ENCODE measurements at places on chromosomes 5 and 9. TPM values are rescaled to one million over a fixed set of nuclear protein-coding genes. Genes with fewer than 3 reads are reported as not detected.
A peak's percentile ranks its signal among the peaks of the same experiment; 100 is the strongest.

DNA sequence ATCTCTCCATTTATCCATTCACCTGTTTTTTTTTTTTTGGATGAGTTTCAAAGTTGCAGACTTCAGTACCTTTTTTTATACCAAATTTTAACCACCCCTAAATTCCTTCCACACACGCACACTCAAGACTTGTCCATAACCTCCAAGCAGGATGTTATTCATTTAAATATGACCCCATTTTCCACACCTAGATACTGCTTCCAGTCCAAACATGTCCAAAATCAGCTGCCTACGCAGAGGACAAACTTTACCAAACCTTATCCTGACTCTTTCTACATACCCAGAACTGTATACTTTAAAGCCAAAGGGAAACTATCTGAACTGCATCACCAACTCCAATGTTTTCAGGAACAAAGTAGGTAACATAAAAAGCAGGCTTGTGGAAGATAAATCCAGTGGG, 36.0 kb upstream of the FYB1 start:
- DNase-seq: no peak

UIMC1 gene
- total RNA-seq: 43.5 TPM

PCDHB10 gene
- not detected for total RNA-seq

GRCh38 chr9:98515506-98516204, 193.1 kb downstream of the GABBR2 start:
- no peak for DNase-seq

ADAMTSL2 gene
- total RNA-seq: 0.40 TPM

- DNase-seq: no peak
Observed at GRCh38 chr9:130630506-130631330, 33.7 kb upstream of the PRDM12 start.

PDCD1LG2 gene
- total RNA-seq: not detected

DNA sequence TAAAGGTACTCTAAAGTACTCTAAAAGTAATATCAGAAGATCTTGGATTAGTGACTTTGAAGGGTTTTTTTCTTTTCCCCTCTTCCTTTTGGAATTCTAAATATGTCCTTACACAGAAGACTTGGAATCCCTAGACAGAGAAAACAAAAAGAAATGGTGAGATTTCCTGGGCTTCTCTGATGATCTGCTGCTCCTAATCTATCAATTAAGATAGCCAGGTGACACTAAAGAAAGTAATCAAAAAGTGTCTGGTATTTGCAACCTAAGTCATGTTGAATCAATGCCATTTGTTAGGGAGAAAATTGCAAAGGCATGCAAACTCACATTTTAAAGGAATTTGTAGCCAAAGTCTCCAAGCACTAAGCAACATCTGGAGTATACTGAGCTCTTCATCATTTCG, 29.5 kb upstream of the MYO10 start:
- no peak for DNase-seq

- no peak for DNase-seq
Observed at GRCh38 chr5:51278539-51278938, 104.7 kb upstream of the ISL1 start.

DNA sequence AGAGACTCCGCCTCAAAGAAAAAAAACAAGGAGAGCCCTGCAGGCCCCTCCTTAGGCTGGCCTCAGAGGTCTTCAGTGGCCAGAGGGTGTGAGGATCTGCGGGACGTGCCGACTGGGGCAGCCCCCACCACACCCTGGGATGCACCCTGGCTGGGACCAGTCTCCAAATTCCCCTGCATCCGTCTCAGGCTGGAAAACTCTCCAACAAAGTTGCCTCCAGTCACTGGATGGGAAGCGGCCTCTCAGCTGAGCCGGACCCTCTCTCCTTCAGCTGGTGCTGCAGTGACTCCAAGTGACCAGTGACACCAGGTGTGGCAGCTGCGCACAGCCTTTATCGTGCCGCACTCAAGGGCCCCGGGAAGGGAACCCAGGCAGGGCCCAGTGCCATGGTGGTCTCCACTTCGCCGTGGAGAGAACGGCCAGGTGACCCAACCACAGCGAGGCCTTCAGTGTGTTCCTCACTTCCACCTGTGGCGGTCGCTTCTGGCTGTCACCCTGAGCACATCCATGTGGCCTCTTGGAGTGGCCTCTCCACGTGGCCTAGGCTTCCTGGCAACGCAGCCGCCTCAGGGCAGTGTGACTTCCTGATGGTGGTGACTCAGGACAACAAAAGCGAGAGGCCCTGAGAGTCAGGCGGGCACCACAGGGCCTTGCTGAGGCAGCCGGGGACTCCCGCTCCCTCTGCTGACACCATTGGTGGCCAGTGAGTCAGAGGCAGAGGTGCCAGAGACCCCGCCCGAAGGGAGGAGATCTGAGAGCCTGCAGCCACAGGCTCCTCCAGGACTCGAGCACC, 19.3 kb upstream of the CAMSAP1 start:
- DNase-seq: no peak

MCIDAS gene
- total RNA-seq: not detected

OTULINL gene
- 33.0 TPM for total RNA-seq

- DNase-seq: no peak
Observed at GRCh38 chr5:57302164-57302563, 128.3 kb downstream of the GPBP1 start.

DNA sequence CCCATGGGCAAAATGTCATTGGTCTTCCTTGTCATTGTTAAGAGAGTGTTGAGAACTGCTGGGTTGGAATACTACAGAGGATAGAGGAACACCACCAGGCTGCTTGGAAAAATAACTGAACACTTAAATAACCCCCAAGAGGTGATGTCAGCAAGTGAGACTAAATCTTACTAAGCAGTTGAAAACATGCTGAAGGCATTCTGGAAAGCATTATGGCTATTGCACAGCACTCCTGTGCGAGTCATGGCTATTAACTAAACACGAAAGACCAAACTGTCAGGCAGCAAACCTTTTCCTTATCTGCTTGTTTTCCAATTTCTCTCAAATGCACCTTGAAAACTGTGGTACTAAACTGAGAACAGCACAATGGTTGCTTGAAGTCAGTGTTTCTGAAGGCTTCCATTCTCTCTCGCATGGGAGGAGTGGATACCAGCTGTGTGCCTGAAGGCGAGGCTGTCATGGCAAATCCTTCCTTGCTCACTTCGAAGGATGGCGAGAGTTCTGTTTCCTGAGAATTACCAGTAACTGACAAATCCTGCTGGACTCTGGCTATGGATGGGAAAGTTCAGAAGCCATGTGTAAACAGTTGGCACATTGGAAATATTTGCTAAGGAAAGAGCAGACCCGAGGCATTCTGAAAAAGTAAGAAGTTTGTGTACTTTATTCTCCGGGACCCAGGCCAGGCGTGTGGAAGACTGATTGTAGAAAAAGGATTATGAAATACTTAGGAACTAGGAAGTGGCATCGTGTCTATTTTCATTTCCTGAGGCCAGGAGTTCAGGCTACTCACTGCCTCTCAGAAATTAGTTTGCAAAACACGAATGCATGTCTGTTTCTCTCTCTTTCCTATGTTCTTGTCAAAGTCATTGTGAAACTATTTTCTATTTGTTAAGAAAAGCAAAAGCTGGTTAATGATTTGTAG, 182.1 kb downstream of the DMRT2 start:
- peak; percentile 62 for DNase-seq

TMEM174 gene
- not detected for total RNA-seq

PCDHA10 gene
- total RNA-seq: 0.38 TPM

GEMIN5 gene
- 13.2 TPM for total RNA-seq

DNA sequence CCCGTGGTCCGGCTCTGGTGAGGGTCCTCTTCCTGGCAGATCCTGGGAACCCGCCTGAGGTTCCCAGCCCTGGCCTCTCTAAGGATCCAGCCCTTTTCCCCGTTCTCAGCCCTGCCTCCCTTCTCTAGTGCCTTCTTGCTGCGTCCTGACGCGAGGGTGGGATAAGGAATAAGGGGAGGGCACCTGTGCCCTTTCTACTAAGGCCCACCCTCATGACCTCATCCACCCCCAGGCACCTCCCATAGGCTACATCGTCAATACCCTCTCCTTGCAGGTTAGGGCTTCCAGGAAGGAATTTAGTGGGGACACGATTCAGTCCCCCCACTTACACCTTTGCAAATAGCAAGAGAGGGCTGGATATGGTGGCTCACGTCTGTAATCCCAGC, 10.7 kb upstream of the DIPK1B start:
- DNase-seq: no peak

- DNase-seq: no peak
Observed at GRCh38 chr9:82147798-82148425, 159.3 kb downstream of the SPATA31D1 start.

DNA sequence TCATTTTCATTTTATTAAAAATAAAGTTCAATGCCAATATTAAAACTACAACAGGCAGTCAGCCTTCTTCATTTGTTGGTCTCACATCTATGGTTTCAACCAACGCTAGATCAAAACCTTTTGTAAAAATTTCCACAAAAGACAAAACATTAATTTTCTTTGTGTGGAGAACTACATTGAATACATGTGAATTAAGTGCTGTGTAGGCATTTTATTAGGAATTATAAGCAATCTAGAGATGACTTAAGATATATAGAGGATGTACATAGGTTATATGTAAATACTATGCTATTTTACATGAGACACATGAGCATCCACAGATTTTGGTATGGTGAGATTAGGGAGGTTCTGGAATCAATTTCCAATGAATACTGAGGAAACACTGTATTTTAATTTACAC, 94.2 kb downstream of the CYLC2 start:
- DNase-seq: no peak

- DNase-seq: no peak
Observed at GRCh38 chr5:107359033-107359915, 311.5 kb downstream of the EFNA5 start.

DNA sequence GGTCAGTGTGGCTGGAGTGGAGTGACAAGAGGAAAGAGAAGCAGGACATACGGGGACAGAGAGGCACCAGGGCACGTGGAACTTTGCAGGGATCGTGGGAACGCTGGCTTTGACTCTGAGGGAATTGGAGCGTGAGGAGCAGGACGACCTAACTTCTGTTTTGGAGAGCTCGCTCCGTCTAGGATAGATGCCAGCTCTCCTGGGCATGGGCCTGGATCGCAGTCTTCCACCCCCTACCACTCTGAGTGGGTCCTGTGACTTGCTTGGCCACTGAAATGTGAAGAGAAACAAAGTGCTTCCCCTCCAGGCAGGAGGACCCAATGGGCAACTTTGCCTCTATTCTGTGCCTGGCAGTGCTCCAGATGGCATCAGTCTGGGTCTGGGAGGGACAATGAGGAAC, 8.7 kb upstream of the SH3PXD2B start:
- no peak for DNase-seq

GRCh38 chr5:34833976-34834793, 4.8 kb upstream of the TTC23L start:
- no peak for DNase-seq

- DNase-seq: no peak
Observed at GRCh38 chr5:135608761-135609443, 30.1 kb upstream of the CXCL14 start.

DNA sequence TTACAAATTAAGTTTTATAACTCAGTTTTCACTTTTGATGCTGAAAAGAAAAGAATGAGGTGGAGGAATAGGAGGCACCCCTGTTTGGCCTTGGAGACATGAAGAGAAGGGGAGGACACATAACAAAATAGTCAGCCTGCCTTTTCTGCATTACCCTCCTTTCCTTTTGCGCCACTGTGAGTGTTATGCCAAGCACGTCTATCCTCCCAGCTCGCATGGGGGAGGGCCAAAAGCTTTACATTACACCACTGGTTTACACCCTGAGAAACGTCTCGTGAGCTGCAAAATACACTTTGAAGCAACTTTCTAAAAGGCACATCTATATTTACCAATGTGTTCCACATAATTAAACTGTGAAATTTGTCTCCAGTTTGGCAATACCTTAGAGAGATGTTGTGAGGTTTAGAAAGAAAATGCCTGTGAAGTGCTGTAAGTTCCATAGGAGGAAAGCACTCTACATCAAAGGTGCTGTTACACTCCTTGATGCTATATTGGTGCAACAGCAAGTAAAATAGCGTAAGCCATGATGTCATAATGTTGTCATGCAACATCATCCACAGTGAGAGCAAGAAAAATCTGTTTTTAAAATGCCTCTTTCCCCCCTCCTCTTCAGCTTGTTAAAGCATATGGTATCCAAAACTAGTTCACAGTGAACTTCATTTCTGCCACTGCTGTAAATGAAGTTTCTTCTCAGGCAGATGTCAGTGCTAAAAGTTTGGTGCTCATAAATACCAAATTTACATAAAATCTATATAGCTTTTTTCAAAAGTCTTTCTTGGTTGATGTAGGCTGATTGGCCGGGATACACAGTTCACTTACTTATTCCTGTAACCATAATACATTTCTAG, 50.3 kb downstream of the CETN3 start:
- DNase-seq: no peak

- DNase-seq: no peak
Observed at GRCh38 chr9:20948703-20949102, 82.7 kb downstream of the HACD4 start.

- no peak for DNase-seq
Observed at GRCh38 chr9:13900449-13900848, 413.5 kb downstream of the NFIB start.

DNA sequence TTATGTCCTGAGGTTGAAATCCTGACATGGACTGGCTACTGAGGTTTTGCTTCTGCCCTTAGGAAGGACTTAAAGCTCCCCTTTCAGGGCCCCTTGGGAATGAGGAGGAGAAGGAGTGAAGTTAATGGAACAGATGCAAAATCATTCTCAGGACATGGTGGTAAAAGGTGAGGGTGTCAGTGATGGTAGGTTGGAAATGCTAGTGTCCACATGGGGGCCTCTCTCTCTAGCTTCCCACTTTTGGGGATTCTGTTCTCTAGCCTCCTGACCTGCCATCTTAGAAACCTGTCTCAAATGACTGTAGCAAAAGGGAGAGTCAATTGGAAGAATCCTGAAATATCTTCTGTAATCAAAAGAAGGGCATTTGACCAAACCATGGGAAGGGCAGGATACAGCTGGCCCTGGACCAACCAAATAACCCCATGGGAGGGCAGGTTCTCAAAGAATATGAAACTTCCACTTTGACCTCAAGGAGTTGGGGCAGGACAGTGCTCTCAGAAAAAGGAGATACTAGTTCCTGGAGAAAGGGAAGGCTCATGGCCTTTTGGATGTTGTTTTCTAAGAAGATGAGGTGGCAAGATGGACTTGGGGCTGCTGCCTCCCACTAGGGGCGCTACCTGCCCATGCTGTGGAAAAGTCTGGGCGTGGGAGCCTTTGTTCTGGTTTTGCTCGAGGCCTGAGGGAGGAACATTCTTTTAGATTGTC, 21.2 kb upstream of the MLANA start:
- no peak for DNase-seq

GRCh38 chr9:93860694-93861658, 94.2 kb downstream of the BARX1 start:
- no peak for DNase-seq

DNA sequence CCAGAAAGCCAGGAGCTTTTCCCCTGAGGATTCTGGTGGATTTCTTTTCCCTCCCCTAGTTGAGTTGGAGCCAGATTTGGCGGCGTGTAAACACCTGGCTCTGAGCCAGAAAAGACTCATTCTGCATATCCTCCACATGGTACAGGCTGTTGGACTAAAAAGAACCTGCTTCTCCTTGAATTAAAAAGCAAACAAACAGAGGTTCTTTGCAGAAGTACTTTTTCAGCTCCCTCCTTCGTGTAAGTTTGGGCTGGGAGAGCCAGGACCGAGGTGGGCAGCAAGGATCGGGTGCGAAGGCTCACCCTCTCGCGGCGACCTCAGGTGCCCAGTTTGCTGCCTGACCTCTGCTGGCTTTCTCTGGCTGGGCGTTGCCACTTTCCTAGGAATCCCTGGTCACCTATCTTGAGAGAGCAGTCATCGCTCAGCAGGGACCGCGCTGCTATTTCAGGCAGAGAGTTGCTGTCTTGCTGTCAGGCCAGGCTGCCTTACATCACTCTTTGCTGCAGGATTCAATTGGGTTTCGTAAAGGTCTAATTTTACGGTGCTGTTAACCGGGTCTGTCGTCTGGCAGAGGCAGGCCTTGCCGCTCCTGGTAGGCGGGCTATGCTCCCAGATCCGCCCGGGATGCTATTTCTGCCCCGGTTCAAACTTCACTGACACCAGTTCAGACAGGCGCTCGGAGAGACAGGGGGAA, 3.2 kb downstream of the PAPPA start:
- DNase-seq: no peak
